ENCODE measurements at places on chromosomes 13 and 19. TPM values are rescaled to one million over a fixed set of nuclear protein-coding genes. Genes with fewer than 3 reads are reported as not detected.

Gene KLK6
- not detected for polyA plus RNA-seq

- no peak for DNase-seq
Observed at GRCh38 chr19:46381346-46381745, 32.0 kb downstream of the CCDC8 start.

- DNase-seq, result no peak
Observed at GRCh38 chr13:35484384-35484783, 7.9 kb upstream of the MAB21L1 start.

- DNase-seq, result no peak
Observed at GRCh38 chr19:23403052-23403451, 7.8 kb upstream of the ZNF91 start.

GRCh38 chr13:66216728-66217127 lies 1013.4 kb downstream of the PCDH9 start:
- no peak for DNase-seq

GRCh38 chr13:33188093-33188882 lies 97.3 kb downstream of the STARD13 start:
- DNase-seq, result no peak

GRCh38 chr19:46198756-46199155 lies 30.8 kb upstream of the IGFL1 start:
- DNase-seq, result no peak

- no peak for DNase-seq
Observed at GRCh38 chr13:37652596-37652995, 54.0 kb upstream of the POSTN start.

- DNase-seq, result peak; percentile 8
Observed at GRCh38 chr13:60226507-60226906, 62.8 kb upstream of the DIAPH3 start.

DNA sequence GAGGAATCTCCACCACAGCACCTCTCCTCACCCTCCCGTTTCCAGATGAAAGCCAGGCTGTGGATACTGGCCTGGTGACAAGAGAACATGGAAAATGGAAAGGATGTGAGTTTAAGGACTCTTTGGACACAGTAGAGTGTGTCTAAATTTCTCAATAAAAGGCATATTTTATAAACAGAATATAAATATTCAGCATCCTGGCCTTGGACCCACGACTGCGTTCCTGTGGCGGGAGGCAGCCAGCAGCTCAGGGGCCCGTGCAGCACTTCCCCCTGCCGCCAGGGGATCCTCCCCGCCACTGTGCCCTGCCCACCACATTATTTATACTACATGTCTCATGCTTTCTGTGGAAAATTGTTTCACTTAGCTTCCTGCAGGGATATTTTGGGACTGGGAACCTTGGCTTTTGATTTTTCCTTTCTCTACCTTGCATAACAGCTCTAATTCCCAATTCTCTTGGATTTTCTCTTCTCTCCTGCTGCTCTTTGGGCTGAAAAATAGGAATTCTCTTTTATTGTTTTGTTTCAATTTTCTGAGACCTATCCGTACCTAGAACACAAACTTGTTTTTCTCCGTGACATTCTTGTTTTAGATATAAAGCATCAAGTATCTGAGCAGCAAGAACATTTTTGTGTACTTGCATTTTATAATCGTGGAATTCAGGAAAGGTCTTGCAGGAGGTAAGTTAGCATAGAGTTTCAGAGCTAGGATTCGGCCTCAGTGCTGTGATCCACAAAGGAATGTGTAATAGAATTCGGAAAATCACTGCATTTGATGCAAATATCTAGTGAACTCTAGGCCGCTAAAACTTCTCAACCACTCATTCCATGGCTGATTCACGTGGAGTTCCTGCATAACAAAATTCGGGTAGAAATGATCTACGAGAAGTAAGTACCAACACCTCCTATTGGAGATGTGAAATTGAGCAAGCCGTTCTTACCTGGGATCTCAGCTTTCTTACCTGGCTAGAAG lies 107.7 kb upstream of the SPATA13 start:
- DNase-seq, result no peak

- DNase-seq, result no peak
Observed at GRCh38 chr19:13959141-13959961, 7.0 kb downstream of the DCAF15 start.

DNA sequence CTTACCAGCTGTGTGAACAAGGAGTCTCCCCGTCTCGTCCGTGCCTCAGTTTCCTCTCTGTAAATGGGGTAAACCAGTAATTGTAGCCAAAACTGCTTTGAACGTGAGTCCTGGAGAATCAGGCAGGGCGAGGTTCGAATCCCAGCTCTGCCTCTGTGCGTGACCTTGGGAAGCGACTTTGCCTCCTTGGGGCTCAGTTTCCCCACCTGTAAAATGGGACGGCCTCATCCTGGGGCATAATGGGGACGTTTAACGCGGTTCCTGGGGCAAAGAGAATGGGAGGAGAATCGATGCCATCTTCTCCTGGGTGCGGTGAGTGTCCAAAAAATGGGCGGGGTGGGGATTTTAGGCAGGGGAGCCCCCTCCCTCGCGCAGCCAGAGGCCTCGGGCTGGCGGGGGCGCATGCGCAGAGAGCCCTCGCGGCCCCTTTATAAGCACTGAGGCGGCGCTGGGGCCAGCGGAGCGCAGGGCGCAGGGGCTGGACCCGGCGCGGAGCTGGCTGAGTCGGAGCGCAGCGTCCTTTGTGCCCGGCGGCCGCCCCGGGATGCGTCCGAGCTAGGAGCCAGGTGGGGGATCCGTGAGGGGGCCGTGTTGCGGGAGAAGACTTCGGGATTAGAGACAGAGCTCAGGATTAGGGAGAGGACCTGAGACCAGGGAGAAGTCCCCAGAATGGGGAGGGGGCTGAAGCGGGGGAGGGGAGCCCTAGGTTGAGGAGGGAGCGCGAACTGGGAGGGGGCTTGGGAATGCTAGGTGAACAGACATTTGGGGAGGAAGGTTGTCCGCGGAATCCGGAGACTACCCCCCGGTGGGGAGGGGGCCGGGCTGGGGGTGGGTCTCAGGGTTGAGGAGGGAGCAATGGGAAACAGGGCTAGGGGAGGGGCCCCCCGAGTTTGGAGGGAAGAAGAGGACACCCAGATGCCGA lies at the start of gene NCAN:
Gene NCAN, plus strand, starts transcription at position 460 of the 922 bp plus-strand sequence. CDS start 4,996 bp downstream, outside the sequence.
- no peak for DNase-seq

DNA sequence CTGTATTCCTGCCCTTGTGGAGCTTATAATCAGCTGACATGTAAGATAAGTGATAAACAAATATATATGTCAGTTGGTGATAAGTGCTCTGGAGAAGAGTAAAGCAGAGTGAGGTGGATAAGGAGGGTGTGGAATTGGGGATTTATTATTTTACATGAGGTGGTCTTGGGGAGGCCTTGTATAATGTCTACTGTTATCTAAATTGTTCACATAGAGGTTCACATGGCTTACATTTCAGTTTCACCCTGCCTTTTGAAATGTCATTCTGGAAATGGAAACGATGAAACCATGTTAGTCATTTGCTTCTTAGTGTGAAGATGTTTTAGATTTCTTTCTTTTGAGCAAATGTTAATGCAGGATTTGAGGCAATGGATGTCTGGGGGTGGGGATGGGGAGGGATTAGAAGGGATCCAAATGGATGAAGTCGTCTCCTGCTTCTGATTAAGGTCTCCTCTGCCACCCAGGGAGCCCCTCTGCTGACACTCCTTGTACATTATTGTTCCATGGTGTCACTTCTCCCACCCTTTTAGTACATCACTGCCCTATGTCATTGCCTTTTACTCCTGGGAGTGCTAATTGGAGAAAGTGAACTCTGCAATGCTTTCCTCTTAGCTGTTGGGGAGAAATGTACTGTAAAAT lies 14.0 kb downstream of the B3GLCT start:
- DNase-seq, result no peak

DNA sequence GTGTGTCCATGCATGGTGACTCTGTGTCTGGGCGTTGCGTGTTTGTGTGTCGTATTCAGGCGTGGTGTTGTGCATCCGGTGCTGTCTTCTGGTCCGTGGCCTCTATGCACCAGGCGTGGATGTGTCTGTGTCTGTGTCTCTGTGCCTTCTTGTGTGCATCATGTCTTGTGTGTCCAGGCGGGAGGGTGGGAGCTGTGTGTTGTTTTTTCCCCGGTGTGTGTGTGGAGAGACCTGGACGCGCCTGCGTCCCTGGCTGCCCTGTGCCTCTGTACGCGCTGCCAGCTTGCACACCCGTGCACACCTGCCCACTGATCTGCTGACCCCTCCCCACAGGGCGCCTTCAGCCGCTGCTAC lies 1.1 kb downstream of the PLK5 start:
- DNase-seq, result no peak

GRCh38 chr13:84641491-84641890 lies 759.2 kb upstream of the SLITRK1 start:
- DNase-seq, result no peak

- no peak for DNase-seq
Observed at GRCh38 chr19:50896591-50897190, 14.5 kb downstream of the KLK4 start.

Data from AG04450 (cell line).